ENCODE measurements at places on chromosomes 4 and X.

DNA sequence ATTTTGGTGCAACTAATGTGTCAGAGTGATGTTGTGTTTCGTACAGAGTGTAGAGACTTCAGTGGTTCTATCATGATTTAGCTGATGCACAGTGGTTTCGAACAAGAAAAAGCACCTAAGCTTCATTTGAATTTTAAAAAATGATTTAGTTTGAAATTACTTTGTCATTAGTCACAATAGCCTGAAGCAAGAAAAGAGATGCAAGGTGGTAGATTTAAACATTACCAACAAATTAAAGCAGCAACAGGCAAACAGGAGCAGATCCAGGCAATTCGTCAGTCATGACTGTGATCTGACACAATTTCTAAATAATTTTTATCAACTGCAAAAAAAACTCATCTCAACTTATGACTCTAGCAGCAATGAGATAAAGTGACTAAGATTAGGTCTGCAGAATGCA is 24.6 kb upstream of the COX7B2 start:
- no peak for DNase-seq

DNA sequence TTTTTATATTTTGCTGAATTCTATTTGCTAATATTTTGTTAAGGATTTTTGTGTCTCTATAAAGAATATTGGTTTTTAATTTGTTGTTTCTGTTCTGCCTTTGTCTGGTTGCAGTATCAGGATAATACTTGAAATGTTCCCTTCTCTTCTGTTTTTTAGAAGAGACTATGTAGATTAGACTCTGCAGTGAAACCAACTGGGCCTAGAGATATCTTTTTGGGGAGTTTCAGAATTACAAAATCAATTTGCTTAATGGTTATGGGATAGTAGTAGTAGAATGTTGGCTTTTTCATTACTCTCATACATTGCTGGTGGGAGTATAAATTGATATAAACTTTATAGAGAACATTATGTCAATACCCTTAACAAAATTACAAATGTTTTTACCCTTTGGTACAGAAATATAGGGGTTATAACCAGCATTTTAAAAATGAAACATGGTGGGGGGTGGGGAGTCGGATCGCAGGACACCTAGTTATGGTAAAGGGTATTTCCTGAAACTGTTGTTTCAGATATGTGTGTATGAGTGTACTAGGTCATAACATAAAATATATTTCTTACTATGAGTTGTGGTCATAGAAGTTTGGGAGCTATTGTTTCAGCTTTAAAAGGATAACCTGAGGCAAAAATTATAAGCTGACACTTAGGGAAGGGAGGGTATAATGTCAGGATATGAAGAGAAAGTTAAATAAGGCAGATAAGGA is 29.0 kb downstream of the CLOCK start:
- no peak for DNase-seq

DNA sequence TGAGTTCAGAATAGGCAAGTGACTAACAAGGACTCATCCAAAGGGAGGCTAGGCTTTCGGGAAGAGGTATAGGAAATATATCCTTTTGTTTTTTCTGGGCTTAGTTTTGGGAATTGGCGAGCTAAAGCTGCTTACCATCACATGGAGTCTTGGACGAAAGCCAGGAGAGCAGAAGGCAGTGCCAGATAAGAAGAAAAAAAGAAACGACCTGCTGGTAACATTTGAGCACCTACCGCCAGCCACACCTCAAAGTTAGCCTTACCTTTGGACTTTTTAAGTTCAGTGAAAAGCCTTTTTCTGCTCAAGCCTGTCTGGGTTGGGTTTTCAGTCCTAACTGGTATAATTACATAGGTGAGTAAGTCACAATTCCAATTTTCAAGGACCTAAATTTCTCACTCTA is 85.1 kb upstream of the LCORL start:
- DNase-seq, result no peak

- DNase-seq, result no peak
Measured at GRCh38 chr4:12636191-12636590, 847.9 kb downstream of the RAB28 start.

- DNase-seq, result no peak
Measured at GRCh38 chr4:41212616-41213203, 1.6 kb downstream of the APBB2 start.

DNA sequence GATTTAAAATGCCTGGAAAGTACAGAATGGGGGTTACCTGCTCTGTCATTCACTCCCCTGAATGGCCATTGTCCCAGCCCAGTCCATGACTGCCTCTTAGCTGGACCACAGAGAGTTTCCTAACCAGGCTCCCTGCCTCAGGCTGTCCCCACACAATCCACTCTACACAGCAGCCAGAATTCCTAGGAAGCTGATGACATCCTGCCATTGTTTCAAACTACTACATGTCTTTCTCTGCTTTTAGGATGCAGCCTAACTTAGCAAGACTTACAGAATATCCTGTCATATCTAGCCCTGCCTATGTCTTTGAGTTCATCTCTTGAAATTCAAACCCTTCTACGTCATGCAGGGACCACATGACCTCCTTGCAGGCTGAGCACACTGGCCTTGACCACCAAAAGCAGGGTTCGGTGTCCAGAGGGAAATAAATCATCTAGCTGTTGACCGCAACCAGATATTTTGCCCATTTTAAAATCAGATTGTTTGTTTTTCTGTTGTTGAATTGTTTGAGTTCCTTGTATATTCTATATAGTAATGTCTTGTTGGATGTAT is 16.1 kb upstream of the CRMP1 start:
- no peak for DNase-seq

GRCh38 chr4:5863461-5864113 is 29.3 kb downstream of the CRMP1 start:
- DNase-seq, result no peak

DNA sequence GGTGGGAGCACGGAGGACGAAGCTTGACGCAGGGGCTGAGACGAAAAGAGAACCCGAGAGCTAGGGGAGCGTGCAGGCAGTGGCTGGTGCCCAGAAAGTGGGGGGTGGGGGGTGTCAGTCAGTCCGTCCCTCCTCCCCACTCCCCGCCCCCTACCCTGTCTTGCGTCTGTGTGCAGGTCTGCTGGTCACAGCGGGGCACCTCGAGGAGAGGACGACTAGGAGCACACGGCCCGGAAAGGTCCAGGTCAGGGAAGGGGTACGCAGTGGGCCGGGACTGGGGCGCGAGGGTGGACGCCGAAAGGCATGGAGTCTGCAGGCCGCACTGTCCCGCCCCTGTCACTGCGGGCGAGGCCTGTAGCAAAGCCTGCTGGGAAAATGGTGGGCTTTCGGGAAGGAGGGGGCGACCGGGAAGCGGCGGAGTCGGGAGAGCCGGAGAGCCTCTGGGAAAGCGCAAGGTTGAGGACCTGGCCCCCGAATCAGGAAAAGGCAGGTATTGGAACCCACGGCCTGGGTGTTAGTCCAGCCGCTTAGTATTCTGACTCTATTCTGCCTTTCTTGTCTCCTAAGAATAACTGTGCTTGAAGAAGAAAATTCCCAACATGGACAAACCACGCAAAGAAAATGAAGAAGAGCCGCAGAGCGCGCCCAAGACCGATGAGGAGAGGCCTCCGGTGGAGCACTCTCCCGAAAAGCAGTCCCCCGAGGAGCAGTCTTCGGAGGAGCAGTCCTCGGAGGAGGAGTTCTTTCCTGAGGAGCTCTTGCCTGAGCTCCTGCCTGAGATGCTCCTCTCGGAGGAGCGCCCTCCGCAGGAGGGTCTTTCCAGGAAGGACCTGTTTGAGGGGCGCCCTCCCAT is 769 bp downstream of the TCEAL1 start:
- DNase-seq, result no peak

DNA sequence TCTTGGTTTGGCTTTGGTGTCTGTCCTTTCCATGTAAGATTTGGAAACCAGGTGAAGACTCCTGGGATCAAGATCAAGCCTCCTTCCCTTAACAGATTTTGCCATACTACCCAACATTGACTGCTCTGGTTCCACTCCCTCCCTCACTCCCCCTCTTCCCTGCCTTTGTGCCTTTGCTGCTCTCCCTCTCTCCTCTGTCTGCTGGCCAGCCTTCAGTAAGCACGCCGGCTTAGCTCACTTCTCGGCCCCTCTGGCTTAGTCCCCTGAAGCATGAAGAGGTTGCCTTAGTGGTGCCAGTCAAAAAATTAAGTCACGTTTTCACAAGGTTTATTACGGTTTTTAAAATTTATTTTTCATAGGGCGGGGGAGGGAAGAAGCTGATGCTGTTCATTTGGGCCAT is 6.0 kb downstream of the GRIA3 start:
- DNase-seq, result no peak

DNA sequence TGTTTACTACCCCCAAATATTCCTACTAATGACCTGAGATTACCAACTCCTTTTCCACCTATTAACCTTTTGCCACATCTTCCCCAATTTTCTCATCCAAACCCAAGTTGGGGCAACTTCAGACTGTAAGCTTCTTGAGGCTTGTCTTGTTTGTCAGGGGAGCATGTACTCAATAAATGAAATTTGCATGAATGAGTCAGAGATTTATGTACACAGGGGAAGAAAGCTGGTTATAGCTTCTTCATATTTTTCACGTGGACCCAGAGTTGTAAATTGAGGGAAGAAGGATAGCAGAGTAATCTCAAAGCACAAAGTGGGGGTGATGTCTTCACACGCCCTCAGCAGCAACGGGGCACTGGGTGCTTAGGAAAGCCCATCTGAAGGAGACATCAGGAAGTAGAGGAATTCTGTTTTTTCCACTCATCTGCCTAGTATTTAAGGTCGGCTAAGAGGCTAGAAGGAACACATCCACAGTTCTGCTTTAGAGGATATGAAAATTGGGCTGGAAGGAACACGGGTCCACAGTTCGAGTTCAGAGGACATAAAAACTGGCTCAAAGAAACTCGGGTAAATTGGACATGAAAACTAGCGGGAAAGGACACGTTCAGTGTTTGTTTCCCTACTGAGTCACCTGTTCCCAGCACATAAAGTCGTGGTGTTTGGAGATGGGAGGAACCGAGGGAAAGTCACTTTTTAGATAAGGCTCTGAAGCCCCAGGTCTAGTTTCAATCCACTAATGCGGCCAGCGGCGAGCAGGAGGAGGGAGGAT is 696 bp upstream of the CA5B start:
- DNase-seq, result no peak

- DNase-seq, result no peak
Measured at GRCh38 chrX:148755111-148755510, 254.7 kb downstream of the AFF2 start.

DNA sequence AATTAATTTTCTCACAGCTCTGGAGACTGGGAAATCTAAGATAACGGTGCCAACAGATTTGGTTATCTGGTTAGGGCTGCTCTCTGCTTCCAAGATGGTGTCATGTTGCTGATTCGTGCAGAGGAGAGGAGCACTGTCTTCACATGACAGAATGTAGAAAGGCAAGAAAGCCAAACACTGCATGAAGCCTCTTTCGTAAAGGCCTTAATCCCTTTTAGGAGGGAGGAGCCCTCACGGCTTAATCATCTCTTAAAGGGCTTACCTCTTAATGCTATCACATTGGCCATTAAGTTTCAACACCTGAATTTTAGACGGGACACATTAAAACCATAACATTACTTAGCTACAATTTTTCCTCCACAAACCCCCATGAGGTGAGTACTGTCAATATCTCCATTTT is 174.1 kb downstream of the COX18 start:
- no peak for DNase-seq

GRCh38 chr4:141229408-141230101 is 8.9 kb downstream of the ZNF330 start:
- no peak for DNase-seq

- DNase-seq, result no peak
Measured at GRCh38 chr4:150316332-150317205, 238.3 kb downstream of the DCLK2 start.

- no peak for DNase-seq
Measured at GRCh38 chr4:117376692-117377091, 291.3 kb upstream of the TRAM1L1 start.

- no peak for DNase-seq
Measured at GRCh38 chr4:41146716-41147506, 67.4 kb downstream of the APBB2 start.

DNA sequence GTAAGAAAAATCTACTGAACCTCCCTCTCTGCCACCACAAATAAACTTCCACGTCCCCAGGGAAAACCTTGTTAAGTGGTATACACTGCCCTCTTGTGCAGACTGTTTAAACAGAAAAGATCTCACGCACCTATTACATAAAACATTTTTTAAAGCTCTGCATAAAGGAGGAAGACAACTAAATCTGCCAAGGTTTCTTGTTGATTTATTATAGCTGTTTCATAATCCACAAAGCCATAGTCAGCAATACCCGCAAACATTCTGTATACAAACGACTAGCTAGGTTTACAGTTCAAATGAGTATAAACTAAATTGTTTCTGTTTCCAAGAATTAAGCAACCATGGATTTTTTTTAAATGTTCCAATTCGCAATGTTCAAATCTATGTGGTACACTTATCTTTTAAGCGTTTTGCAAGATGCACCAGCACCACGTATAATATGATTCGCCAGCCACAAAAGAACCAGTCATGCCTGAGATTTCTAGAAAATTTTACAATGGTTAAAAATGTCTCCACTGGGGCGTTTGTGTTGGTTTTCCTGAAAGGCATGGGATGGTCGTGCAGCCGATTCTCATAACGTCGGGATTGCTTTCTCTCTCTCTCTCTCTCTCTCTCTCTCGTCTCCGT is 164.6 kb downstream of the PRKX start:
- DNase-seq, result no peak

DNA sequence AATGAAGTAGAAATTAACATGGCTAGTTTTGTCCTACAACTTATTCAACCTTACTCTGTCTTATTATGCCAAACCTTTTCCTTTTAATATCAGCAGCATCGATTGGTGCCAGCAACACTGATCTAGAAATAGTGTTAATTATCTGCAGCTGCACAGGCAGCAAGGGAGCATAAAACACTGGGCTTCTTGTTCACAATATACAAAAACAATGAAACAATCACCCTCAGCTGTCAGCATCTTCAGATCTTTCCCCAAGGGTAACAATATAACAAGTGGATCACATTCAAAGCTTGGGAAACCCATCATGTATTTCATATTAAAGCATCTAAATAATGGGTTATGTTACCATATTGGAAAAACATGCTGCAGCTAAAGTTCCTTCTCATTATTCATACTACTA is 238.1 kb downstream of the SPOCK3 start:
- DNase-seq, result no peak

DNA sequence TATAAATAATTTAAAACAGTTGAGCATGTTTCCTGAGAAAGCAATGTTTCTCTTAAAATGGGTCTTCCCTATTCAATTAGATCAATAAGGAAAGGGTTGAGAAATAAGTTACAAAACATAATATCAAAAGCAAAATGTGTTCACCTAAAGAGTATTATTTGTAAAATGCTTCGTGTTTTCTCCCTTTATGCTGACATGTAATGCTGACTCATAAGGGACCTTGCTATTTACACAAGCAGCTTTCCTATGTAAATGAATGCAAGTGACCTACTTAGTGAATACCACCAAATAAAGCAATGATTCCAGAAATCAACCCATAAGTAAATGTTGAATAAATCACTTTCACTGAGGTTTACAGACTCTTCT is 91.5 kb downstream of the ELOVL6 start:
- no peak for DNase-seq
